CD14-positive monocyte (primary cell): ENCODE measurements at places on chromosomes 2 and 18. TPM values are rescaled to one million over a fixed set of nuclear protein-coding genes. Genes with fewer than 3 reads are reported as not detected.

Gene SPOPL
- 13.1 TPM for polyA plus RNA-seq

Gene SATB2
- polyA plus RNA-seq, result 0.14 TPM

DNA sequence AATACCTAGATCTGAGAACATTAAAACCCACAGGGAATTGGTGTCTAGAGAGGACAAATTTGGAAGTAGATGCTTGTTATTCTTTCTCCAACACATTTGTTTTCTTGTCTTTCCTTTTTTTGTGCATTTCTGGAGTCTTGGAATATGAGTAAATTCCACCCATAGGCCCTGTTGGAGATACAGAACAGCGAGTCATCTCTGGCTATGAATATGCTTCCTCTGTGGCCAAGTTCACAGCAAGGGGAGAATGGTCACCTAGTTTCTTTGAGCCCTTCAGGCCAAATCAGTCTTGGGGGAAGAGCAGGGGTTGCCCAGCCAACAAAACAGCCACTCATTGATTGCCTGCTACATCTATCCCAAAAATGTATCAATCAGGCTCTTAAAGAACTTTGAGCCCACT, 31.3 kb downstream of the SP140L start:
- DNase-seq, result no peak

DNA sequence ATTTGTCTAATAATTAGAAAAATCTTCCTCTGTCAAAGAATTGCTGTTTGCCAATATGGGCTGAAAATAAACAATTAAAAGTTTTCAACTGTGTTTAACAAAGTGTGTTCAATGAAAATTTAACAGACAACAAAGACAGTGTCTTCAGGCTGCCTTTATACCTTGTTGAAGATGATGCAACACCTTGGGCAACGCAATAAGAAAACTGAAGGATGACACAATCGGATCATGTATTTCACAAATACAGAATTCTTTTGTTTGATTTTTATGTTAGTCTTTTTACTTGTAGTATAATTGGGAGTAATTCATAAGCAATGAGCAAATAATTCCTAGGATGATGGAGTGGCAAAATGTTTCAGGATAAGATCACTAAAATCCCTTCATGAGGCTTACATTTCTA, 27.8 kb downstream of the CHN1 start:
- no peak for DNase-seq

GRCh38 chr2:231429901-231430300, 34.4 kb downstream of the NCL start:
- DNase-seq, result no peak

GRCh38 chr2:63023444-63023843, 27.2 kb upstream of the OTX1 start:
- DNase-seq, result no peak

DNA sequence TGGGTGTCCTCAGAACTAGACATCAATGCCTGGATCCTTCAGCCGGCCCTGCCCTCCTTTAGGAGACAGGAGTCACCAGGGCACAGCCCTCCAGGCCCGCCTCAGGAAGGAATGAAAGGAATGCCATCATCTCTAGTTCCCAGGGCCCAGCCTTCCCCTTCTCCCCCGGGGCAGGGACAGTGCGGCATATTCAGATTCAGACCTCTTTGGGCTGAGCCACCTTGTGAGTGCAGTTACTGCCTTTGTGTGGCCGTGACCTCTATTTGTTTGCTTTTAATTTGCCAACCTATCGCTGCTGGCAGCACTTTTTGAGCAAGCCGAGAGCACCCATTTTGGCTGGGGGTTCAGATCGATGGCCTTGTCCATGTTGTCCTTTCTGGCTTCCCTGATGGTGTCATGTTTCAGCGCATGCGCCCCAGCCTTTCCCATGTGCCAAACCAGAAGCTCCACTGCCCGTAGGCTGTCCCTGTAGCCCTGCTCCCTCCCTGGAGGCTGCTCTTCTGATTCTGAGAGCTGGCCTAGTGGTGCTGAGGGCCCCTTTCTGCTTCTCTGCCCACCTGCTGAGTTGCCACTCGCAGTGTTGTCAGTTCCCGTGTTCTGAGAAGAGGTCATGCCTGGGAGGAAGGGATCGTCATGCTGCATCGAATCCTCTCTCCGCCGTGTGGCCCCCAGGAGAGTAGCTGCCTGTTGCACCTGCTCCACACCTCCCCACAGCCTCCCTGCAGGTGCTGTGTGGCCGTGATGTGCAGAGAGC, 10.9 kb downstream of the ANKRD23 start:
- no peak for DNase-seq

Gene ZNF521
- 0.15 and 0.20 TPM in 2 replicates for polyA plus RNA-seq

DNA sequence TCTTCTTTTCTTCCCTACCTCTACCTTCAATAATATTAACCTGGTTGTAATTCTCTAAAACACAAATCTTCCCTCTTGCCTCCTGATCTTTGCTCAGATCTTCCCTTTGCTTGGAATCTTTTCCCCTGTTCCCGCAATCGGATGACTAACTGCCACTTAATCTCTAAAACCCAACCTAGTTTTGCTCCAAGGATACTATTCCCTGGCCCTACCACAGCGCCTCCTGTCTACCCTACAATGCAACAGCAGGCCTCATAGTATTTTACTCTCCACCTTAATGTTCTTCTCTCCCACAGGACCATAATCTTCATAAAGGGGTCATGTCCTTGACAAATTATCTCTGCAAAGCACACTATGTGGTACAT, 246.8 kb upstream of the TNP1 start:
- no peak for DNase-seq

DNA sequence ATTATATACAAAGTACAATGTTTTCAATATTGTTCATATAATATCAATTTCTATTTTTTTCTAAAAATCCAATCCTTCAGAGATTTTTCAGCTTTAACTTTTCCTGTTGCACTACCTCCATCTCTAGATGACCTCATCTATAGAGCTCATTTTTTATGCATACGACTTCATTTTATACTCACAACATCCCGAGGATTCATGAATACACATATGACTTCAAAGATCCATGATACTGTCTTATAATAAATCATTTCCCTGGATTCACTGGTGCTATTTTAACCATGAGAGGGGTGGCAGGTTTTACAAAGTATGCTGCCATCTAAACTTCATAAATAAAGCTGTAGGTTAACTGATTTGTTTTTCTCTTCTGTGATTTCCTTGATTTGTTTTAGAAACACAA, 694.6 kb downstream of the EPHA4 start:
- no peak for DNase-seq

Gene CBLN2
- polyA plus RNA-seq, result not detected

DNA sequence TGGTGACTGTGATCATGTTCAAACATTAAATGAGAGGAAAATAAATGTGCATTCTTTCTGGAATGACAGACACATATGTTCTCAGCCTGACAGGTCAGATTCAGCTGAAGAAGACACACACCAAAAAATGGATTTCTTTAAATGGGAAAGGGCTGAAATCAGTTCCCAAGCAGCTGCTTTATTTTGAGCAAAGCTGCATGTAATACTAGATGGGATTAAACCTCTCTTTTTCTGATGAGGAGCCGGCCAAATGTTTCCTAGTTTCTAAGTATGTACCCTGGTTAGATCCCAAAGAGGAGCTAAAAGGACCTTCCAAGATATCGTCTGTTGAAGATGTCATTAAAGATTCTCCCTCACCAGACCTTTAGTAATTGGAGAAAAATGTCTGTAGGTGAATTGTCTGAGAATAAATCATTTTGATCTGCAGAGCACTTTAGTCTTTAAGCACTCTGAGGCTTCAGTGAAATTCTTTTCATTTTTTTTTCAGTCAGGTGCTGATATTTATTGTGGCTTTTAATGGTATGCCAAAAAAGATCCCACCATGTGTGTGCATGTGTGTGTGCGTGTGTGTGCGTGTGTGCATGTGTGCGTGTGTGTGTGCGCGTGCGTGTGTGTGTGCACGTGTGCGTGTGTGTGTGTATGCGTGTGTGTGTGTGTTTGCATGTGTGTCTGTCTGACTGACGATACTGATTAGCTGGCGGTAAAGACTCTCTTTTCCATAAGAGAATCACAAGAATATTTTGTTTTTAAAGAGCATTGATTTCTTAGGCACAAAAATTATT, 175.8 kb downstream of the IRS1 start:
- DNase-seq, result no peak

Gene HMSD
- polyA plus RNA-seq, result not detected in 2 replicates

GRCh38 chr18:45464619-45465018, 150.7 kb upstream of the SLC14A2 start:
- DNase-seq, result no peak

DNA sequence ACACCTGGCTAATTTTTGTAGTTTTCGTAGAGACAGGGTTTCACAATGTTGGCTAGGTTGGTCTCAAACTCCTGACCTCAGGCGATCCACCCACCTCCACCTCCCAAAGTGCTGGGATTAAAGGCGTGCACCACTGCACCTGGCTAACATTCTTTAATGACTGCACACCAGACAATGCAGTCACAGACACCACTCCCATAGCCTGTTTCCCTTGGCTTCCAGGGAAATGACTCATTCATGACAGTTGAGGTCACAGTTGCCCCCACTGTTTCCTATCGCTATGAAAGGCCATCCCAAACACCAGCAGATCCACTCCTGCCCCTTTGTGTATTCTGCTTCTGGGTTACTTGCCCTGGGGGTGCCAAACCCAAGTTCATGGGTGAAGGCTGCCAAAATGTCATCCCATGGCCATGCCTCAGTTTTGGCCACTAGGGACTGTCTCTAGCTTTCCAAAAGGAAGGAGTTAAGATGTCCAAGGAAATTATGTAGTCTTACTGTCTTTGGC, 8.7 kb downstream of the CHMP1B start:
- peak; percentile 67 for DNase-seq

- no peak for DNase-seq
These were observed 9.7 kb downstream of the TTLL4 start for GRCh38 chr2:218720048-218721041.

- DNase-seq, result no peak
These were observed 90.0 kb upstream of the HS6ST1 start for GRCh38 chr2:128408349-128409305.

DNA sequence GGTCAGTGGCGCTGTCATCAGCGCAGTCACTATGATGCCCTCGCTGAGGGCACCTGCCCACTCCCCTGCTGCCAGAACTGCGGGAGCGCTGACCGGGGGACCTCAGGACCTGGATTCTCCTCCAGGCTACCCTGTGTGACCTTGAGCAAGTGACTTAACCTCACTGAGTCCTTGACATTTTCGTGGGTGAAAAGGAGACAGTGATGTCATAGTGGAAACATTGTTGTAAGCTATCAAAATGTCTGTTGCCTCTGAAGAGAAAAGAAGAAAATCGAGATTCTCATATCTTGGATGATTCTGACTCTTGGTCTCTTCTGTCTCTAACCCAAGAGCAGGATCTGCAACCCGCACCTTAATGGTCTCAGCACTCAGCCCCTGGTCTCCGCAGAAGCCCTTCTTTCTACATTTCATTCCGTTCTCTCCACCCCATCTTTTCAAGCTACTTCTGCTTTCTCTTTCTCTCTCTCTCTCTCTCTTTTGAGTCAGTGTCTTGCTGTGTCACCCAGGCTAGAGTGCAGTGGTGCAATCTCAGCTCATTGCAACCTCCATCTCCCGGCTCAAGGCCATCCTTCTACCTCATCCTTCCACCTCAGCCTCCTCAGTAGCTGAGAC, 978 bp upstream of the TUBA4A start:
- DNase-seq, result peak; percentile 84

Gene IGFBP5
- polyA plus RNA-seq, result not detected

Gene GPR75
- polyA plus RNA-seq, result not detected

DNA sequence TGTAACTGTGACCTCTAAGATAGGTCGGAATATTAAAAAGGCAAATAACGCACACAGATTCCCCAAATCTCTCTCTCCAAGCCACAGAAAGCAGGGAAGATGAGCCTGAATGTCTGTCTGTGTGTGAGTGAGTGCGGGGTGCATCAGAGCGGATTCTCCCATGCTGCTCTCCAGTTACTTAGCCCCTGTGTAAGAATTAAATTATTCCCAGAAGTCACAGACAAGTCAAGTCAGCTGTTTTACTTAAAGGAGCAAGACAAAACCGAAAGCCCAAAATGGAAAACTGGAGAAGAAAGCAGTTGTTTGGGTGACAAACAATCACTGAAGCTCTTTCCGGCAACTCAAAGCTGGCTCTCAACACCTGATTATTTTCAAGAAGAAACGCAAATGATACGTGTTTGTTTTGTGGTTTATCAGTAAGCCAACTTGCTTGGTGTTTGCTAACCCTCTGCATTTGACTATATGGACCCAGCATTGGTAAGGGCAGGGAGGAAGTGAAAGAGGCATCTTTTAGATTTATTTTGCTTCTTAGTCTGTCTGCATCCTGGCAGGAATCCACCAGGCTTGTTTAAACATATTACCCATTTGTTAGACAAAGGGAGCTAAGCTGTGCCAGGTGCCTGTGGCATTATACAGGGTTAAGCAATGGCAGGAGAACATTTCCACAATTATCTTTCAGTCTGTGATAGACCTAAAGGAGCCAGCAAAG, 121.5 kb upstream of the CREB1 start:
- no peak for DNase-seq

GRCh38 chr2:164015328-164016123, 279.7 kb upstream of the FIGN start:
- DNase-seq, result no peak

Gene SP140
- 2.5 TPM for polyA plus RNA-seq

GRCh38 chr2:190043441-190043840, 19.1 kb downstream of the MSTN start:
- DNase-seq, result no peak

- DNase-seq, result no peak
These were observed 27.0 kb upstream of the SELENOI start for GRCh38 chr2:26318950-26319349.

DNA sequence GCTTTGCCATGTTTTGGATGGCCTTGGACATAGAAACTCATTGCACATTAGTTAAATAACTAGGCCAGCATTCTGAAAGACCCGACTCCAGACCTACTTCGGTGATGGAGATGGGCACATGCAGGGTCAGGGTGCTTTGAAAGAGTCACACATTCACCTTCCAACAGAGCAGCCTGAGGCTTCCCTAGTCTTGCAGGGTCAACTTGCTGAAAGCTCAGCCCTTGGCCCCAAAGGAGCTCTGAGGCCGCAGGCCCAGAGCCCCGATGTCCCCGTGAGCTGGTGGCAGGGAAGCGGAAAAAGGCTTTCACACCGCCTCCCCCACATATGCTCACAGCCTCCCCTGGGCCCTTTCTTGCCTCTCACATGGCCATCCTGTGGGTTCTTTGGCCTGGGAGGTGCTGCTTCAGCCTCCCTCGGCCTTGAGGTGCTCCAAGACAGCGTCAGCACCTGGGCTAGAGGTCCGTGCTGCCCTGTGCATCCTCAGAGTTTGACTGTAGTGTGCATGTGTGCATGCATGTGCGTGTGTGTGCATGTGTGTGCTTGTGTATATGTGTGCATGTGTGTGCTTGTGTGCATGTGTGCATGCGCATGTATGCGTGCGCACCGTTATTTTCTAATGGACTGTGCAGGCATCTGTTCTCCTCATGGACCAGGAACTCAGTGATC, 21.6 kb downstream of the LDLRAD4 start:
- DNase-seq, result no peak

- DNase-seq, result no peak
These were observed 135.5 kb downstream of the FHOD3 start for GRCh38 chr18:36432880-36433555.

- no peak for DNase-seq
These were observed 154.2 kb upstream of the KYNU start for GRCh38 chr2:142723236-142723635.

GRCh38 chr18:78528411-78529258, 451.0 kb upstream of the SALL3 start:
- no peak for DNase-seq

GRCh38 chr2:16093639-16094529, 153.5 kb downstream of the MYCN start:
- no peak for DNase-seq

GRCh38 chr18:45071956-45072355, 391.3 kb downstream of the SETBP1 start:
- DNase-seq, result peak; percentile 65

GRCh38 chr2:45168711-45169338, 159.6 kb upstream of the SIX2 start:
- DNase-seq, result no peak

Gene WDSUB1
- polyA plus RNA-seq, result 17.8 TPM
